ENCODE measurements at places on chromosomes 2 and 18.

DNA sequence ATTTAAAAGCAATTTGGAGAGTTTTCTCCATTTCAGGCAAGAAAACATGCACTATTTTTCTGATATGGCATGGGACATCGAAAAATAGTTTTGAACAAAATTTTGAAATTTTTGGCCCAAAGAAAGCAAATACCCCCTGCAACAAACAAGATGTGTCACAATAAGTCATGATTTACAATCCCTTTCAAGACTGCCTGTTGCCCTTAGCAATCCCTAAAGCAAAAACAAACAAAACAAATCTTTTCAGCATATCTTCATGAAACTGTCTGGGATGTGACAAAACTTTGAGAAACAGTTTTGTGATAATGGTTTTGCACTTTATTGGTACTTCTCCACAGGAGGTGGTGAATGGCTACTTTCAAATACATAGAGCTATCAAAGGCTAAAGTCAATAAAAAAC lies 1888.7 kb upstream of the PIK3C3 start:
- no peak for DNase-seq

DNA sequence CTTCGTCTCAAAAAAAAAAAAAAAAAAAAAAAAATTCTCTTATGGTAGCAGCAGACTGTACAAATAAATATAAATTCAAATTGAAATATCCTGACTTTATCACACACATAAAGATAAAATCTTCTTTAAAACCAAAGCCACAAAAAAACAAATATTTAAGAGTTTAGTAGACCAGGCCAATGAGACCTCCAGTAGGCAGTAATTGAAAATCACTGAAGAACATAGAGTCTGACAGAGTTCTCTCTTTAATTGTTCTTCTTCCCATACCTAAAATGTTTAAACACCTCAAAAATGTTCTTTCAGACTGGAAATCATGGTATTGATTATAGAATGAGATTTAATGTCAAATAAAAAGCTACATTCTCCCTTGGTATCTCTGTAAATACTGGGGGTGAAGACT lies 20.8 kb downstream of the PRPF40A start:
- DNase-seq, result no peak

DNA sequence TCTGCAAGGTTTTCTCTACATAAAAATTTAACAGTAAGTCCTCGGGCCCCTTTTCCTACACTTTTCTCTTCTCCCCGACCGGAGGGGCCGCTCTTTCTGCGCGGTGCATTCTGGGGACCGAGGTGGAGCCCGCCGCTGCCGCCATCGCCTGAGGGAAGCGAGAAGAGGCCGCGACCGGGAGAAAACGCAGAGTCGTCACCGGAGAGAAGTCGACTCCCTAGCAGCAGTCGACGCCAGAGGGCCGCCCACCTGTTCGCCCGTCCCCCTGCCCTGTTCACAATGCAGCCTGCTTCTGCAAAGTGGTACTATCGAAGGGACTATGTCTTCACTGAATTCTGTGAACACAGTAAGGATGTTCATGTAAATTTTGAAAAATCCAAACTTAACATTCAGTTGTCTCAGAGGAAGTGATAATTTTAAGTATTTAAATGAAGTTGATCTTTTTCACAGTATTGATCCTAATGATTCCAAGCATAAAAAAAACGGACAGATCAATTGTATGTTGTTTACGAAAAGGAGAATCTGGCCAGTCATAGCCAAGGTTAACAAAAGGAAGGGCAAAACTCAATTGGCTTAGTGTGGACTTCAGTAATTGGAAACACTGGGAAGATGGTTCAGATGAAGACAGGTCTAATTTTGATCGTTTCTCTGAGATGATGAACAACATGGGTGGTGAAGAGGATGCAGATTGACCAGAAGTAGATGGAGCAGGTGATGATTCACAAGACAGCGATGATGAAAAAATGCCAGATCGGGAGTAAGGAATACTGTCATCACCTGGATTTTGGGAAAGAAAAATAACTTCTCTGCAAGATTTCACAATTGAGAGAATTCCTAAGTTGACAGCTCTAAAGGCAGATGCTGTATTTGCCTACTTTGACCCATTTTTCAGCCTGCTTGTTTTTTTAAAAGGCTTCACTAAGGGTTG lies 55.8 kb downstream of the ASXL2 start:
- no peak for DNase-seq

DNA sequence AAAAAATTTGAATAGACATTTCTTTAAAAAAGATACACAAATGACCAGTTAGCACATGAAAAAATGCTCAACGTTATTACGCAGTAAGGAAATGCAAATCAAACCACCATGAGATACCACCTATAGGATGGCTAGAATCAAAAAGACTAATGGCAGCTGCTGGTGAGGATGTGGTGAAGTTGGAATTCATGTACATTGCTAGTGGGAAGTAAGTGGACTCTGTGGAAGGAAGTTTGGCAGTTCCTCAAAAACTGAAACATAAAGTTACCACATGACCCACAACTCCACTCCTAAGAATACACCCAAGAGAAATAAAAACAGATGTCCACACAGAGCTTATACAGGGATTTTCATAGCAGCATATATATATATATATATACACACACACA lies 51.2 kb downstream of the MBP start:
- DNase-seq, result no peak

- DNase-seq, result no peak
Observed at GRCh38 chr2:197339016-197339415, 28.4 kb upstream of the ANKRD44 start.

GRCh38 chr18:6546229-6546628 lies 131.5 kb upstream of the L3MBTL4 start:
- no peak for DNase-seq

- no peak for DNase-seq
Observed at GRCh38 chr2:109222825-109223471, 93.9 kb downstream of the SH3RF3 start.

- no peak for DNase-seq
Observed at GRCh38 chr18:58307441-58307840, 263.4 kb downstream of the NEDD4L start.
